Adrenal gland (tissue), 19 donors: ENCODE measurements at places on chromosomes 13 and 19. TPM values are rescaled to one million over a fixed set of nuclear protein-coding genes. Genes with fewer than 3 reads are reported as not detected.

GRCh38 chr19:17753976-17754375, 2.7 kb downstream of the FCHO1 start:
- no peak overlapping the region for H3K27ac ChIP-seq
- H3K4me3 ChIP-seq, result no peak overlapping the region
- no peaks in the 10 kb centered on the region for H3K36me3 ChIP-seq
- no peaks in the 10 kb centered on the region for H3K27me3 ChIP-seq
- DNase-seq, result peak; percentile 66

GRCh38 chr13:74731731-74732130, 597.5 kb upstream of the KLF12 start:
- no peak for DNase-seq
- no peaks in the 10 kb centered on the region for H3K27me3 ChIP-seq
- H3K27ac ChIP-seq, result no peak overlapping the region
- no peaks in the 10 kb centered on the region for H3K36me3 ChIP-seq
- H3K4me3 ChIP-seq, result no peak overlapping the region

GRCh38 chr13:46071590-46072249, 19.2 kb upstream of the ZC3H13 start:
- DNase-seq, result no peak
- H3K4me3 ChIP-seq, result no peak overlapping the region
- no peaks in the 10 kb centered on the region for H3K36me3 ChIP-seq
- H3K4me1 ChIP-seq, result no peaks in the 10 kb centered on the region
- H3K27ac ChIP-seq, result no peak overlapping the region

The TYROBP gene
- 188 TPM for total RNA-seq
